ENCODE measurements at places on chromosomes 1 and 21. TPM values are rescaled to one million over a fixed set of nuclear protein-coding genes. Genes with fewer than 3 reads are reported as not detected.

DNA sequence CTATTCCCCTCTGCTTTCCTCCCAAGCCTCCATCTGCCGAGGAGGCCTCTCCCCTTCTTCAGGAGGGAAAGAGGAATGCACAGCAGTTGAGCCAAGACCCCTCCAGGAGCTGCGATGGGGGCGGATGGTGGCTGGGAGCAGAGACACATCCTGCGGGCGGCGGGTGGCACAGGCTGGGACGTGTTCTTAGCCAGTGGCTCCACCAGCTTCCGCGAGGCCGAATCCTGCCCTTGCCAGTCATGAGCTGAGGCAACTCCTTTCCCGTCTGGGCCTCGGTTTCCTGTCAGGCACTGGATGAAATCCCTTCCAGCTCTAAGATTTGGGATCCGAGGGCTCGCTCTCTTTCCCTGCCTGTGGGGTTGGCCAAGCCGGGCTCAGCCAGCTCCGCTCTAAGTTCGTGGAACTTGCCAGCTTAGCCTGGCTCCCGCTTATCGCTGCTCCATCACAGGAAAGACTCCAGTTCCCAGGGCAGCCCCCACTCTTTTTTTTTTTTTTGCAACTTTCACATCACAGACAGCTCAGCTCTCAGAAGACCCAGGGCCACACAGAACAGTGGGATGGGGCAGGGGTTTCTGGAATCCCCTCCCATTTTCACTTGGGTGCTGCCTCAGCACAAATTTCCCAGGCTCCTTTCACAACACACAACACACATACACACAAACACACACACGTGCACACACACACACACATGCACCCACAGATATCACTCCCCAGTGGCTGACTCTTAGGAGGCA, 506 bp downstream of the MYOM3 start:
- DNase-seq, result no peak
- H3K4me1 ChIP-seq, result peaks cover 41% of the 10 kb centered on the region
- peak overlapping the region; percentile 29 for H3K4me3 ChIP-seq
- H3K27ac ChIP-seq, result no peak overlapping the region
- H3K27me3 ChIP-seq, result no peaks in the 10 kb centered on the region

- peaks cover 6% of the 10 kb centered on the region for H3K27me3 ChIP-seq
- peaks cover 4% of the 10 kb centered on the region for H3K36me3 ChIP-seq
- DNase-seq, result no peak
- no peak overlapping the region for H3K4me3 ChIP-seq
Observed at GRCh38 chr1:59892841-59893811, 33.4 kb downstream of the CYP2J2 start.

GRCh38 chr1:204094313-204094729, 21.4 kb downstream of the SOX13 start:
- H3K27ac ChIP-seq, result no peak overlapping the region
- no peak for DNase-seq
- no peaks in the 10 kb centered on the region for H3K36me3 ChIP-seq
- peaks cover 1% of the 10 kb centered on the region for H3K4me1 ChIP-seq
- no peak overlapping the region for H3K4me3 ChIP-seq

DNA sequence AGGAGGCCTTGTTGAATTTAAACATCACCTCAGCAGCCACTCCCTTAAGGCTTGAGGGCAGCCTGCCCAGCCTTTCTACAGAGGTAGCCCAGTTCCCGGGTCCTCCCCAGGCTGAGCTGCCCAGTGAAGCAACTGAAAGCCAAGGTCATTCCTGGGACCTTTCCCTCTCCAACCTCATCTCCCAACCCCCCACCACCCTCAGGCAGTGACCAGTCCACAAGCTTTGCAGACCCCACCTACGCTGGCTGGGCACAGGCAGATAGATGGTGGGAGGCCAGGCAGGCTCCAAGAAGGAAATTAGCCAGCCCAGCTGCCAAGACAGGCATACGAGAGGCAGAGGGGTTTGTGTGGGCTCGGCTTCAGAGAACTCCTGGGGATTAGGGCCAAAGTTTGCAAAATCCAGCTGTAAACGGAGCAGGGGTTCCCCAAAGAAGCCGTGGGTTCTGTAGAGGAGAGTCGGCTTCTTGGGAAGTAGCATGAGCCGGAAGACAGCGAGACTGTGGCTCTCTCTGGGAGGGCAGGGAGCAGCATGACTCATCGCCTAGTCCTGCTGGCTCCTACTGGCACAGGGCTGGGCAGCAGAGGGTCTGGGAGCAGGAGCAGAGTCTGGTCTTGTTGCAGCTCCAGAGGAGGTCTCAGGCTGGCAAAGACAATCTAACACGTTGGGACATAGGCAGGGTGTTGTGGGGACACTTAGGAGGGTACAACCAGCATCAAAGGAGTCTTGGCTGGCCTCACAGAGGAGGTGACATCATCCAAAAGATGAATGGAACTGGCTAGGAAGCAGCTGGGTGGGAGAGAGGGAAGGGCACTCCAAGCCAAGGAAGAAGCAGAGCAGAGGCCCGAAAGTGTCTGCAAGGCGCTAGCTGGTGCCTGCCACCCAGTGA, 2.8 kb upstream of the ZC3H12A start:
- peak overlapping the region; percentile 63 for H3K4me3 ChIP-seq
- no peaks in the 10 kb centered on the region for H3K36me3 ChIP-seq
- H3K27ac ChIP-seq, result peak overlapping the region; percentile 98
- peak; percentile 97 for DNase-seq
- peaks cover 61% of the 10 kb centered on the region for H3K4me1 ChIP-seq

DNA sequence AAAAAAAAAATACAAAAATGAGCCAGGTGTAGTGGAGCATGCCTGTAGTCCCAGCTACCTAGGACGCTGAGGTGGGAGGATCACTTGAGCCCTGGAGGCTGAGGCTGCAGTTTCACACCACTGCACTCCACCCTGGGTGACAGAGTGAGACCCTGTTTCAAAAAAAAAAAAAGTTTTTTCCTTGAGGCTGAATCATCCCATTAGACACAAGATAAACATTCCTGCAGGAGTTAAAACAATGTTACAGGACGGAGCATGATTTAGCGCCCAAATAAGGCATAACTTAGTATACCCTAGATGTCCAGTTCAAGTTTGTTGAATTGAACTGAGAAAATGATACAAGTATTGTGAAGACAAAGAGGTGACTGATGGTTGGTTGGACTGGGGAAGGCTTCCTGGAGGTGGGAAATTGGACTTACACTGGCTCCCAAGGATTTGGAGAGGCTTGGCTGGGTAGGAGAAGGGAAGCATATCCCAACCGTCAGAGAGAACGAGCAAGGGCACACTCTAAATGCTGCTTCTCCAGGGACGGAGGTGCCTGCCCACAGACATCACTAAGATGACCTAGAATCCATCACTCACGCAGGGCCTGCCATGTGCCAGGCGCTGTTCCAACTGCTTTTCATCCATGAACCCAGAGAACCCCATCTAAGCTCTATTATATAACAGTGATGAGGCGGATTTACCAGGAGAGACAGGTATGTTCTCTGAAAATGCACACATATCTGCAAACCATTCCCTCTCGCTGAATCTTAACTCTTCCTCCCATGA, 610.6 kb downstream of the KIF26B start:
- H3K36me3 ChIP-seq, result peaks cover 11% of the 10 kb centered on the region
- peaks cover 53% of the 10 kb centered on the region for H3K4me1 ChIP-seq
- DNase-seq, result no peak

DNA sequence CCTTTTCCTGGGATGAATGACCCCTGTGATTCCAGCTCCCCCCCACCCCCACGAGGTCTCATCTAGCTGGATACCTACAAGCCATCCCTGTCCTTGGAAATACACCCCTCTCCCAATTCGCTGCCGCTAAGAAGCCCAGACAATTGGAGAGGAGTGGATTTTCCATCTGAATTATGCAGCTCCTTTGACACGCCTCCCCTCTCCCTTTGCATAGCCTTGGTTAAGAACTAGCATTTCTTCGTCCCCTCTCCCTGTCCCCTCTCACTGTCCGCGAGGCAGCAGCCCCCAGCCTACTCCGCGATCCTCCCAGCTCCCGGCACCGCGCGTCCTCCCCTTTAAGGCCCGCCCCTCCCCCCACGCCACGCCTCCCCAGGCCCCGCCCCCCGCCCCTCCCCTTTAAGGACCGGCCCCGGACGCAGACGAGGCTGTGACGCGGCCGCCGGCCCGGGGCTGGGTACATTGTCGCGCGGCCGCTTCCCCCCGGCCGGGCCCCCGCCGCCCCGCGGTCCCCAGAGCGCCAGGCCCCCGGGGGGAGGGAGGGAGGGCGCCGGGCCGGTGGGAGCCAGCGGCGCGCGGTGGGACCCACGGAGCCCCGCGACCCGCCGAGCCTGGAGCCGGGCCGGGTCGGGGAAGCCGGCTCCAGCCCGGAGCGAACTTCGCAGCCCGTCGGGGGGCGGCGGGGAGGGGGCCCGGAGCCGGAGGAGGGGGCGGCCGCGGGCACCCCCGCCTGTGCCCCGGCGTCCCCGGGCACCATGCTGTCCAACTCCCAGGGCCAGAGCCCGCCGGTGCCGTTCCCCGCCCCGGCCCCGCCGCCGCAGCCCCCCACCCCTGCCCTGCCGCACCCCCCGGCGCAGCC, at the start of gene MAPKAPK2:
Gene MAPKAPK2, plus strand, starts transcription at position 428 of the 856 bp plus-strand sequence. Its CDS starts 325 bp downstream, at position 753.
- H3K27ac ChIP-seq, result peak within 1 kb of the TSS; percentile 98
- no peak for DNase-seq
- H3K27me3 ChIP-seq, result peaks cover 8% of the 10 kb centered on the region
- peaks cover 40% of the 10 kb centered on the region for H3K4me1 ChIP-seq
- H3K4me3 ChIP-seq, result peak within 1 kb of the TSS; percentile 92

SYNC gene
- 72.5 TPM for total RNA-seq
